ENCODE measurements at places on chromosomes 2 and 18. TPM values are rescaled to one million over a fixed set of nuclear protein-coding genes. Genes with fewer than 3 reads are reported as not detected.
A peak's percentile ranks its signal among the peaks of the same experiment; 100 is the strongest.

GRCh38 chr2:156826341-156826933 lies 390.3 kb downstream of the GPD2 start:
- no peak overlapping the region for H3K4me3 ChIP-seq
- no peaks in the 10 kb centered on the region for H3K36me3 ChIP-seq
- DNase-seq = peak; percentile 72
- no peak overlapping the region for H3K27ac ChIP-seq
- no peaks in the 10 kb centered on the region for H3K27me3 ChIP-seq

- no peaks in the 10 kb centered on the region for H3K36me3 ChIP-seq
- peaks cover 30% of the 10 kb centered on the region for H3K27me3 ChIP-seq
- no peak overlapping the region for H3K4me3 ChIP-seq
- no peak overlapping the region for H3K27ac ChIP-seq
Measured at GRCh38 chr2:232505856-232506255, 14.3 kb upstream of the PRSS56 start.

DNA sequence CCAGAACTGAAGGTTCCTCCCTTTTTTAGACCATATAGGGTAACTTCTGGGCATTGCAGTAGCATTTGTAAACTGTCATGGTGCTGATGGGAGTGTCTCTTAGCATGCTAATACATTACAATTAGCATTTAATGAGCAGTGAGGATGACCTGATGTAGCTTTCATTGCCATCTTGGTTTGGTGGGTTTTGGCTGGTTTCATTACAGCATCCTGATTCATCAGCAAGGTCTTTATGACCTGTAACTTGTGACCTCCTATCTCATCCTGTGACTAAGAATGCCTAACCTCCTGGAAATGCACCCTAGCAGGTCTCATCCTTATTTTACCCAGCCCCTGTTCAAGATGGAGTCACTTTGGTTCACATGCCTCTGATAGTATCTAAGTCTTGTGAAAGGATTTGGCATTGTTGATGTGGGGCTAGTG lies 159.0 kb downstream of the TMX3 start:
- no peak for DNase-seq
- no peaks in the 10 kb centered on the region for H3K27me3 ChIP-seq
- H3K4me3 ChIP-seq = no peak overlapping the region
- no peaks in the 10 kb centered on the region for H3K36me3 ChIP-seq

GRCh38 chr2:238963161-238963970 lies 115.5 kb downstream of the TWIST2 start:
- DNase-seq = no peak
- H3K4me3 ChIP-seq = no peak overlapping the region
- H3K4me1 ChIP-seq = no peaks in the 10 kb centered on the region
- no peaks in the 10 kb centered on the region for H3K27me3 ChIP-seq

Gene FBLN7
- not detected for polyA plus RNA-seq

DNA sequence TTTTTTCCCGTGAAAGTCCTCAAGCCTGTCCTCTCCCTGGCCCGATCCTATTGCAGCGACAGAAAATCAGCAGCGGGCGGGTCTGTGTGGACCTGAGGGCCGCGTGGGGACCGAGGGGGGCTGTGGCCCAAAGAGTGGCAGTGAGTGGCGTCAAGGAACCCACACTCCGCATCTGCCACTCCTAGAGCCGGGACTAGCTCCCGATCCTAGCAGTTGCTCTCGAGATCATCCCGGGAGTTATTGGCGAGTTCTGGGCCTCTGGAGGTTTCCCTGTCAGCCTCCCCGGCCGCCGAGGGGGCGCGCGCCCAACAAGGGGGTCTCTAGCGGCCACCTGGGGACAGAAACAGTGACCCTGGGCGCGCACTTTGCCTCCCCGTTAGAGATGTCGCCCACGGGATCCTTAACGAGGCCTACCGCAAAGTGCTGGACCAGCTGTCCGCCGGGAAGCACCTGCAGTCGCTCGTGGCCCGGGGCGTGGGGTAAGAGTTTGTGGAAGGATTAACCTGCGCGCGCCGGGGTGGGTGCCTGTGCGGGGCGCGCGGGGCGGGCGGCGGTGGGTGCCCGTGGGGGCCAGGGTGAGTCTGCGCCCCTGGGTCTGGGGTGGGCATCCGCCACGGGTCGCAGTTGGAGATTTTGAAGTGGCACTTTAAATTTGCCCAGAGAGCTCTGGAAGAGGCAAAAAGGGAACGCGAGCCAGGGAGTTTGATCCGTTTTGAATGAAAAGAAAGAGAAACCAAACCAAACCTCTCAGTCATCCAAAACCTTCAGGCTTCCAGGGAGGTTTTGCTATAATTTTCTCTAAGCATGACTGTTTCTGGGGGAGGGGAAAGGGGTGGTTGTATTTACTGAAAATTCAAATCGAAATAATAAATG lies 3.5 kb downstream of the ADCYAP1 start:
- H3K27ac ChIP-seq = no peak overlapping the region
- peak overlapping the region; percentile 43 for H3K4me3 ChIP-seq
- peaks cover 48% of the 10 kb centered on the region for H3K4me1 ChIP-seq
- H3K36me3 ChIP-seq = no peaks in the 10 kb centered on the region

Gene NEU4
- polyA plus RNA-seq = 16.3 TPM

Gene CROCC2
- polyA plus RNA-seq = 0.09 TPM

- H3K27ac ChIP-seq = no peak overlapping the region
- peaks cover 55% of the 10 kb centered on the region for H3K4me1 ChIP-seq
- no peak for DNase-seq
- no peaks in the 10 kb centered on the region for H3K27me3 ChIP-seq
- no peak overlapping the region for H3K4me3 ChIP-seq
Measured at GRCh38 chr2:204871231-204871953, 326.1 kb downstream of the PARD3B start.

DNA sequence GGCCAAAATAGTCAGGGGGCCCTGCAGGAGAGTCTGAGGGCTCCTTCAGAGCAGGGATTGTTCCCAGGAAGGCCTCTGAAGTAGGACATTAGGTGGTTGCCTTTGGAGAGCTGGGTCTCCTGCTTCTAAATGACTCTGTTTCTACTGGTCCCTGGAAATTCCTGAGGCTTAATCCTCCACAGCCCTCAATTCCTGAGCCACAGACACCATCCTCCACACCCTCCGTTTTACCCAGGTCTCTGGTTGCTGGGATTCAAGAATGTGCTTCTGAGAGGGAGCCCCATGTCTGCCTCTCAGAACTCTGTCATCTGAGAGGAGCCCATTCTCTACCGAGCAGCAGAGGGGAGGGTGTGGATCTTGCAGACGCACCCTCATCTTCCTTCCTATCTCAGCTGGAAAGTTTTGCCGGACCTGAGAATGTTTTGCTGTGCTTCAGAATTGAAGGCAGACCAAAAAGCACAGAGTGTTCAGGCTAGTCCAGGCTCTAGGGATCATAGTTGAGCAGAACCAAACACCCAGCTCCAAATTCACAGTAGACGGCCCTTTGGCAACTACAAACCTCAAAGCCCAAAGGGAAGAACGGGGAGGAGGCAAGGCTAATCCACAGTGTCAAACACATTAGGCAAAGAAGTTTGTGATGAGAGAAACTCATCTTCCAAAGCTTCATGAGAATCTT lies 8.1 kb downstream of the VIT start:
- DNase-seq = peak; percentile 67
- H3K27ac ChIP-seq = no peak overlapping the region
- no peaks in the 10 kb centered on the region for H3K4me1 ChIP-seq
- no peaks in the 10 kb centered on the region for H3K27me3 ChIP-seq
- H3K36me3 ChIP-seq = no peaks in the 10 kb centered on the region

DNA sequence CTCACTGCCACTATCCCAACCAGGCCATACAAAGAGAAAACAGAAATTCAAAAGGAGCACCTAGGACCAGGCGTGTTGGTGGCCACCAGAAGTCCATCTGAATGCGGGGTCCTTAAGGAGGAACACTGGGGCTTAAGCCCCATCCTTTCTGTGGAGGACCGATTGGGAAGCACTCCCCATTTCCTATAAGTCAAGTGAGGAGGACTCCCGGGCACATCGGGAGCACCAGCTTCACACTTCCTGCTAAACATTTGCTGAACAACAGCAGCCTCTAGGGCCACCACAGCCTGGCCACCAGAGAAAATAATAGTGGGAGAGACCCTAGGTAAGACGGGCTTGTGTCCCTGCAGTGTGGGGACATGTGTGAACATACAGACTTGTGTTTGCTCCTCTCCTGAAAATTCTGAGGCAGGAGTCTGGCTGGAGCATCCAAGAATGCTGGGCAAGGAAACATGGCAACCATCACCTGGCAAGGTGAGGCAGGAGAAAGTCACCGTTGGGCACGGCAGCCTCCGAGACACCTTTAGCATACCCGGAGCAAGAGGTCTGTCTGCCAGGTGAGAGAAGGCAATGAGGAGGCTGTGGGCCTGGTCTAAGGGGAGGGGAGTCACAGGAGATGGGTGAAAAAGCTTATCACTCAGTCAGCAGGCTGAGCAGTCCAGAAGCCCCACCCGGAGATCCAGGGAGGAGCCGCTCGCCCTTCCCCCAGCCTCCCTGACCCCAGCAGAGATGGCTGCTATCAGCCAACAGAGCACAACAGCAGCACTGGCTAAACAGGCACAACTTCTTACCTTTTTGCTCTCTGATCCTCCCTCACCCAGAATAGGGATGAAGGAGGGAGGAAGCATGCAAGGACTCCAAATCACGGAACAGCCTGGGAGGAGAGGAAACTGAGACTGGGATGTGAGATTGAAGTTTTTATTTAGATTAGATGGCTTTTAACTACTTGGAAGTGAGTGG lies 282.3 kb downstream of the EIPR1 start:
- no peak overlapping the region for H3K27ac ChIP-seq
- no peaks in the 10 kb centered on the region for H3K36me3 ChIP-seq
- no peak overlapping the region for H3K4me3 ChIP-seq
- H3K4me1 ChIP-seq = no peaks in the 10 kb centered on the region
- H3K27me3 ChIP-seq = no peaks in the 10 kb centered on the region

Gene IL1RL1
- polyA plus RNA-seq = 0.23 TPM

Gene SAG
- not detected for polyA plus RNA-seq

Gene EMILIN1
- 50.9 TPM for polyA plus RNA-seq

- DNase-seq = no peak
- H3K27me3 ChIP-seq = no peaks in the 10 kb centered on the region
- H3K4me1 ChIP-seq = peaks cover 22% of the 10 kb centered on the region
- H3K27ac ChIP-seq = peak overlapping the region; percentile 83
- H3K4me3 ChIP-seq = no peak overlapping the region
- H3K36me3 ChIP-seq = no peaks in the 10 kb centered on the region
Measured at GRCh38 chr2:217261452-217261851, 401.6 kb upstream of the TNP1 start.

Gene NT5C1B
- not detected for polyA plus RNA-seq

Gene SETBP1
- polyA plus RNA-seq = 3.7 TPM

GRCh38 chr2:84293791-84294380 lies 165.2 kb downstream of the SUCLG1 start:
- no peak overlapping the region for H3K27ac ChIP-seq
- no peaks in the 10 kb centered on the region for H3K36me3 ChIP-seq
- DNase-seq = no peak
- no peak overlapping the region for H3K4me3 ChIP-seq
- no peaks in the 10 kb centered on the region for H3K4me1 ChIP-seq
- no peaks in the 10 kb centered on the region for H3K27me3 ChIP-seq

- no peaks in the 10 kb centered on the region for H3K36me3 ChIP-seq
- DNase-seq = no peak
- no peaks in the 10 kb centered on the region for H3K27me3 ChIP-seq
Measured at GRCh38 chr18:1438458-1438910, 533.8 kb downstream of the ADCYAP1 start.

GRCh38 chr2:193966590-193966989 lies 1690.4 kb upstream of the SLC39A10 start:
- H3K4me1 ChIP-seq = no peaks in the 10 kb centered on the region
- no peak overlapping the region for H3K4me3 ChIP-seq
- no peaks in the 10 kb centered on the region for H3K36me3 ChIP-seq
- DNase-seq = no peak
- H3K27me3 ChIP-seq = no peaks in the 10 kb centered on the region

GRCh38 chr2:234411793-234412192 lies 85.1 kb downstream of the ARL4C start:
- no peak for DNase-seq
- no peaks in the 10 kb centered on the region for H3K4me1 ChIP-seq
- no peak overlapping the region for H3K27ac ChIP-seq
- no peak overlapping the region for H3K4me3 ChIP-seq
- H3K27me3 ChIP-seq = no peaks in the 10 kb centered on the region

DNA sequence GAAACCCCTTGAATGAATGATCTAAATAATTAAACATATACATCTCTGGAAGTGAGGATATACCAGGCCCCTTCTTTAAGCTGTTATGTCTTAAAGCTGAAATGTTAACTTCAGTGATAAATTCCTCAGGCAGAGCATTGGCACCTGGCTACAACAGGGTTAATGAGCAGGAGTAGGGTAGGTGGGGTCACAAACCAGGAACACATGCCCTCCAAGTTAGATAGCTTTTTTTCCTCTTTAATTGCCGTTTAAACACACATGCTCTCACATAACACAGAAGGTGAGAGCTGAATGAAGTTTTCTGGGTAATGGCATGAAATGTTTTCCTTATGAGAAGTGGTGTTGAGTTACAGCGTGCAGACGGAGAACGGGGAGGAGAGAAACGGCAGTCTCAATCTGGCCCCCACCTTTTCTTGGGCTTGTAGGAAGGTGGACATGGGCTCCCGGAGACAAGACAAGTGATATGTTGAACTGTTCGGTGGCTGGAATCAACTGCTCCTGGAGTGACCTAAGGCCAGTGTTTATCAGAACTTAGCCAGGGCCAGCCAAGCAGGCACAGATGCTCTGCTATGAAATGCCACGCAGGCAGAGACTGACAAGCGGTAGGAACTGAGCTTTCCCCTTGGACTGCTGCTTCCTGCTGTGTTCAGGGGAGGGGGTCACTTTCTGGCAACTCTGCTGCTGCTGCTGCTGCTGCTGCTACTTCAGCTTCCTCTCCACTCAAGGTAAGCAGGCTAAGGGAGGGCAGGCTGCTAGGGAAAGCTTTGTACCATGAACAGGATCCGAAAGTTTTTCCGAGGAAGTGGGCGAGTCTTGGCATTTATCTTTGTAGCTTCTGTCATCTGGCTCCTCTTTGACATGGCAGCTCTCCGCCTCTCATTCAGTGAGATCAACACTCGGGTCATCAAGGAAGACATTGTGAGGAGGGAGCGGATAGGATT lies at the start of gene GALNT5:
TSS of gene GALNT5 (plus strand) at position 394 of the 941 bp plus-strand sequence. CDS start at position 772, 378 bp downstream.
- H3K4me3 ChIP-seq = peak within 1 kb of the TSS; percentile 19
- H3K27ac ChIP-seq = no peak within 1 kb of the TSS
- no peaks in the 10 kb centered on the region for H3K27me3 ChIP-seq
- peaks cover 7% of the 10 kb centered on the region for H3K4me1 ChIP-seq
- H3K36me3 ChIP-seq = no peaks in the 10 kb centered on the region
- no peak for DNase-seq

- peak overlapping the region; percentile 62 for H3K27ac ChIP-seq
- H3K27me3 ChIP-seq = no peaks in the 10 kb centered on the region
- no peaks in the 10 kb centered on the region for H3K36me3 ChIP-seq
- H3K4me3 ChIP-seq = no peak overlapping the region
- DNase-seq = no peak
- no peaks in the 10 kb centered on the region for H3K4me1 ChIP-seq
Measured at GRCh38 chr18:58992301-58993231, 127.9 kb downstream of the ZNF532 start.

Gene POTEJ
- polyA plus RNA-seq = not detected

Gene MLPH
- polyA plus RNA-seq = 56.2 TPM

Gene IL18RAP
- polyA plus RNA-seq = not detected

Gene GAL3ST2
- polyA plus RNA-seq = 13.6 TPM

Gene IRS1
- polyA plus RNA-seq = 2.3 TPM

Gene TRIM43
- polyA plus RNA-seq = not detected

GRCh38 chr2:168699844-168700417 lies 102.5 kb upstream of the NOSTRIN start:
- peak; percentile 97 for DNase-seq
- no peaks in the 10 kb centered on the region for H3K36me3 ChIP-seq
- no peaks in the 10 kb centered on the region for H3K4me1 ChIP-seq
- peak overlapping the region; percentile 71 for H3K27ac ChIP-seq
- H3K27me3 ChIP-seq = no peaks in the 10 kb centered on the region

Data from sigmoid colon (tissue), 7 donors.